ENCODE measurements at places on chromosomes 3 and 15.

- no peak for DNase-seq
Measured at GRCh38 chr3:23518441-23518840, 287.3 kb upstream of the UBE2E1 start.

- DNase-seq, result no peak
Measured at GRCh38 chr3:36446276-36446675, 66.0 kb downstream of the STAC start.

GRCh38 chr3:170869239-170869590 is 780 bp downstream of the RPL22L1 start:
- DNase-seq, result peak; percentile 50

DNA sequence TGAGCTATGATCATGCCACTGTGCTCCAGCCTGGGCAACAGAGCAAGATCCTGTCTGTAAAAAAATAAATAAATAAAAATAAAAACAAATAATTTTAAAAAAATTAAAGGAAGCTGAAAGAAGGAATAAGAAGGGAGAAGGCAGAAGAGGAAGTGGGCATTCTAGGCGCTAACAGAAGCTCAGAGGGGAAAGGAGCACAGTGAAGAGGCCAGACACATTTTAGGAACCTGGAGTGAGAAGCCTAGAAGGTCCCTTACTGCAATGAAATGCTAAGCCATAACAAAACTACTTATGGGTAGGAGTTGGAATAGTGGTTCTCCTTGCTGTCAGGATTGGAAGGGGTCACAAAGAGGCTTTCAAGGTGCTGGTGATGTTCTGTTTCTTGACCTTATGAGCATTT is 64.0 kb downstream of the ITGB5 start:
- no peak for DNase-seq

DNA sequence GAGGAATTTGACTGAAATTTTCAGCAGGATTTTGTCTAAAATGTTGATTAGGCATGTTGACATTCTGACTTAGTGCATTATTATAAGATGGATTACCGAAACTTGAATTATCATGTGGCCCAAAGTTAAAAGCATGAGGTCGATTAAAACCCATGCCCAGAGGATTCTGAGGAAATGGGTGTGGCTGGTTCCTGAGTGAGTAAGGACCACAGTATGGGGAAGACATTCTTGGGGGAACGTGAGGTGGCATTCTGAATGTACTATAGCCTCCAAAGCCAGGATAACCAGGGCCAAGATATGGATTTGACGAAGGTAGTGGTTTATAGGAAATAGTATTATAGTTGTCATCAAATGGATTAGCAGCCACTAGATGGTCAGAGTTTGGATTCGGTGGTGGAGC is 38.7 kb upstream of the DNAAF4 start:
- DNase-seq, result no peak

GRCh38 chr3:128056258-128056657 is 4.0 kb downstream of the SEC61A1 start:
- no peak for DNase-seq

DNA sequence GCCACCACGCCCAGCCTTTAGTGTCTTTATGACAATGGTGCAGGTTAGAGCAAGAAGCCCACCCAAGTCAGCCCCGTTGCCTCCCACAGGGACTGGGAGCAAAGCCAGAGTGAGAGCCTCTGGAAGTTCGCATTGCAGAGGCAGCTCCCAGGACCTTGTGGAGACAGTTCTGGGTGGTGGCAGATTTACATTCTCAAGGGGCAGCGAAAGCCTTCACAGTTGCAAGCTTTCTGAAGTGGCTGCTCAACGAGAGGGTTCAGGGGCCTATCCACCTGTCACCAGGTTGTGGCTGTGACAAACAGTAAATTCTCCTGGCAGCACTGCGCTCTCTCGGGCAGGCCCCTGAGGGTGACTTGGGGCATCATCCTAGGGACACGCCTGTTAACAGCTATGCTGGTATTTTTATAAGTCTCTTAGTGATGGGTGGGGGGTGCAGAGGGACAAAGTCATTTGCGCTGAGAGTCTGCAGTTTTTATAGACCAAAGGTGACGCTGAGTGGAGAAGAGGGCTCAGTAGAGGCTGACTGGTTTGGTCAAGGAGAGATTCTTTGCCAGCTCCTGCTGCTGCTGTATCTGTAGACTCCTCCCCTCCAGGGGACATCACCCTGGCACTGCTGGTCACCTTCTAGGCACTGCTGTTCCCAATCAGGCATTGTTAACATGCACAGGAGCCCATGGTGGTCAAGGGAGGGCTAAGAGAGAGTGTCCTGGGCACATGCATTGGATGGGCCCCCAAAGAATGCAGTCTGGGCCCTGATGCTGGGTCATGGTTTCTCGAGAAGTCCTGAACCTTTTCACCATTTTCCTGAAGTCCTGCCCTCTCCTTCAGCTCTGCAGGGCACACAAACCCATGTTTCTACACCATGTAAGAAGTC is 57.5 kb upstream of the KLF13 start:
- DNase-seq, result no peak

- no peak for DNase-seq
Measured at GRCh38 chr3:145889730-145890129, 271.3 kb downstream of the PLOD2 start.

DNA sequence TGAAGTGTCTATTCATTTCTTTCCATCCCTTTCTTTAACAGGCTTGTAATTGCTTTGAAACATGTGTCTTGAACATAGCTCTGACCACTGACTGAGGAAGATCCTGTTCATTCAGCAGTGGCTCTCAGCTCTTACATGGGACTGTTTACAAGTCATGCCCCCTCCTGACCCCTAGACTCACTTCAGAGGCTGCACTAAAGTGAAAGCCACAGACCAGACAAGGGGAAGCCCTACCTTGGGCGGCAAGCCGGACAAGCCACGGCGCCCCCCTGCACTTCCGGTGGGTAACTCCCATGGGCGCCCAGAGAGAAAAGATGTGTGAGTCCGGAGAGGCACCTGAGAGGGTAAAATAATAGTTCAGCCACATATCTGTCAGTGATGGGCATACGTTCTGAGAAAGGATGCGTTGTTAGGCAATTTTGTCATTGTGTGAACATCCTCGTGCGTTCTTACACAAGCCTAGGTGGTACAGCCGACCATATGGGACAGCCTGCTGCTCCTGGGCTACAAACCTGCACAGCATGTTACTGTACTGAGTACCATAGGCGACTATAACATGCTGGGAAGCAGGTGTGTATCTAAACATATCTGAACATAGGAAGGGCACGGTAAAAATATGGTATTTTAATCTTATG is 116.2 kb downstream of the CHSY1 start:
- peak; percentile 51 for DNase-seq

- DNase-seq, result no peak
Measured at GRCh38 chr3:152943645-152944044, 108.7 kb downstream of the P2RY1 start.

DNA sequence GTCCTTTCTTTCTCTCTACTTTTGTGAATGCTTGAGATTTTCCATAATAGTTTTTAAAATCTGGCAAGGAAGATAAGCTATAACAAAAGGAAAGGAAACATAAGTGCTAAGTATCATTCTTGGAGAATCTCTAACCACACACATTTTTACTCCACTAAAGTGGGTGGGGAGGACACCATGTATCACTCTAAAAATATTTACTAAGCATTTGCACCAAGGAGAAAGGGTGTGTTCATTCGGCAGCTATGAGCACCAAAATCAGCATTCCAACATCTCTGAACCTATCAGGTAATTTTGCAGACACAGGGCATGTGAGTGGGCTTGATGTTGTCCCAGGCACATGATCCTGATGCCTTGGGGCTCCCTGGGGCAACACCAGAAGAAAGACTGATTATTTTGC is 5.5 kb downstream of the B4GALT4 start:
- DNase-seq, result no peak

DNA sequence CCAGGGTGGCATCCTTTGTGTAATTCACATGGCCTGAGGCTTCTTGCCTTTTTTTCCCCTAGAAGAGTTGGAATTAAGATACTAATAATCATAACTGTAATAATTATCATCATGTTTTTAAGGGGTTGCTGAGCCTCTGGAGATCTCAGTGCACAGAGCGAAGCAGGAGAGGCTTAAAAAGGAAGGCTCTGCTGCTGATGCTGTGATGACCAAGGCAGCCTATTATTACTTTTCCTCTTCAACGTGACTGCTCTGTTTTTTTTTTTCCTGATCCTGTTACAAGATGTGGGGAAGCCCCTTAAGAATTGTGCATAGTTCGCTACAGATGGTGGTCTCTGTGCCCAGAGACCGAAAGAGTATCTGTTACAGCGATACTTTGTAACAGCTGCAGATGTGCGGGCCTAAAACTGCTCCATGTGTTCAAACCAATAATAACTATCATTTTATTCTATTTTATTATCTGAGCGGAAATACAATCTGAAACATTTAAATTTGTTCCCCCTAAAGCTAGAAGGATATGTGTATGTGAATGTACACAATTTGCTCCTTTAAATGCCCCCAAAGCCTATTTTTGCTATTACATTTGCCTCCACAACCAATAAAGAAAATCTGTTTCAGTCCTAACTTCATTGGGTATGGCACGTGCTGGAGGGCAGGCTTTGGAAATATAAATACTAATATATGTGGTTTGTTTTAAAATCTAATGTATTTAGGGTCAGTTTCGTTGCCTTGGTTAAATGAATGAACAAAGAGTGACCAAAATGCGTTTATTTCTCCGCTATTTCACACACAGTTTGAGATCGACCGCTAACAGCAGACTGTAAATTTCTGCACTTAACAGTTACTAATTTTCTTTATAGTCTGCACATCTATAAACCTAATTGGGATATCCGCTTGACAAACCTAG is 4.6 kb downstream of the SHOX2 start:
- no peak for DNase-seq

GRCh38 chr15:83565553-83566159 is 88.3 kb upstream of the ADAMTSL3 start:
- peak; percentile 68 for DNase-seq

DNA sequence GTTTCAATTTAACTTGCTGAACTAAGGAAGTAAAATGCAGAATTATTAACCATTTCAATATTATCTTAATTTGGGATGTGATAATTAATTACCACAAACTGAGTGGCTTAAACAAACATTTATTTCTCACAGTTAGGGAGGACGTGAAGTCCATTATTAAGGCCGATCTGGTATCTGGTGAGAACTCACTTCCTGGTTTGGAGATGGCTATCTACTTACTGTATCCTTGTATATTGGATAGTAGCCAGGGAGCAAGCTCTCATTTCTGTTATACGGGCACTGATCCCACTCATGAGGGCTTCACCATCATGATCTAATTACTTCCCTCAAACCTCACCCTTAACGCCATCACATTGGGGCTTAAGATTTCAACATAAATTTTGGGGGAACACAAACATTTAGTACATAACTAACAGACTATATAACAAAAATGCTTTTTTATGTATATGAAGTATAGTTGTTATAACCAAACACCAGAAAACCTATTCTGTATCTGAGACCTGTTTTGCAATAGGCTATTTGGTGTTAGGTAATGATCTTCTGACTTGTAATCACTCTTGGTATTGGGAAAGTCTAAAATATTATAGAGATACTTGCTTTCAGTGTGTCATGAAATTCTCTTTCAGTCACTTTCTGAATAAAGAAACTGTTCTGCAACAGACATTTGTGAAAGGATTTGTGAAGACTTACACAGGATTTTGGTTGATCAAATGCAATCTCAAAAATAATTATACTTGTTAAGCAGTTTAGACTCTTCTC is 4.7 kb upstream of the KPNA4 start:
- DNase-seq, result no peak

DNA sequence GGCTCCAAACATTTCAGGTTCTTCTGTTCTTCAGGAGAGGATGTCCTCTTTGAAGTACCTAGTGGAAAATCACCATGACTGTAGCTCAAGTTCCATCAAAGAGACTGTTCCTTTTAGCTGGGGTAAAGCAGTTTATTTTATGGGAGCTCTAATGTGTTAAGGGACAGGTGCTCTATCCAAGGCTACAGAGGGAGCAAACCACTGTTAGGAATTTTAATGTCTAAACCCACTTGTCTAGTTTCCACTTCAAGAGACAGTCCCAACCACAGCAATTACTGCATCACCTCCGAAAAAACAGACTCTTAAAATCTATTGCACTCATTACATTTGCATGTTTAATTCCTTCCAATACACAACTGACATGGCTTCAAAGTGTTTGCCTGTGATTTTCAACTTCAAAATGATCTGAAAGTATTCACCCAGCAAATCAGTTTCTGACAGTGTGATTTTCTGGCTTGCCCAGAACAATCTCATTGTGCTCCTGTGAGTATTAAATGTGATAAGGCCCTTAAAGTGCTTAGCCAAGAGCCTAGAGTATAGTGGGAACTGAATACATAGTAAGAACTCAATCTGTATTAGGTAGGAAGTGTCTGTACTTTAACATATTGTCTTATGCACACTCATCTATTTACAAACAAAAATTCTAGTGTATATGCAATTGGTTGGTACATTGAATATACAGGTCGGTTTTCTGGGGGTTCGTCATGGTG is 266.5 kb upstream of the CCDC54 start:
- DNase-seq, result no peak

DNA sequence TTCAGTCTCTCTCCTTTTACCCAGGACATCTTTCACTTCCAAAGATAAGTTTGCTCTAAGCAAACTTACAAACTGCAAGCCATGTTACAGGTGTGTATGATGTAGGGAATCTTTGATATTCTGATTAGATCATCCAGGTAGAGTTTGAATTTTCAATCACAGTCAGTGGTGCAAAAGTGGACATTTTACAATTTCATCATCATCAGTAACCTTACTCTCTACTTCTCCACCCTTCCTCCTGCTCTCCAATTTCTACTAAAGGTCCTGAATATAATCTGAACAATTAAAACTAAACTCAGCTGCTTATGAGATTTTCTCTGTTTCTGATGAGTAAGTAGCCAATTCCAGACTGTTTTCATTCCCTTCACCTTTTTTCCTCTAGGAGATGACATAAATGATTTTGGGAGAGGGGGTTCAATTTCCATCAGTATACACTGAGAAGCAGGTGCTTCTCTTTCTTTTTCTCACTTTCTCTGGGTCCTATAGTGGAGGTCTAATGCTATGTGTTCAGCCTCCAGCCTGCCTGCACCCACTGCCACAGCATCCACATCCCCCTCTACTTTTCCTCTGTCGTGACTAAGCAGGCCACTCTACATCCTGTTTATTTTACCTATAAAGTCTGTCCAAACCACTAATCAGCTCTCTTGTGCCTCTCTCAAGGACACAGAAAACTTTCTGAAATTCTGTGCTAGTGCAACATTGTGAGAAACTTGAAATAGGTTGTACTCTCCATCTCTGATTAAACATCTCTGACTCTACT is 27.6 kb downstream of the SUCNR1 start:
- peak; percentile 37 for DNase-seq

DNA sequence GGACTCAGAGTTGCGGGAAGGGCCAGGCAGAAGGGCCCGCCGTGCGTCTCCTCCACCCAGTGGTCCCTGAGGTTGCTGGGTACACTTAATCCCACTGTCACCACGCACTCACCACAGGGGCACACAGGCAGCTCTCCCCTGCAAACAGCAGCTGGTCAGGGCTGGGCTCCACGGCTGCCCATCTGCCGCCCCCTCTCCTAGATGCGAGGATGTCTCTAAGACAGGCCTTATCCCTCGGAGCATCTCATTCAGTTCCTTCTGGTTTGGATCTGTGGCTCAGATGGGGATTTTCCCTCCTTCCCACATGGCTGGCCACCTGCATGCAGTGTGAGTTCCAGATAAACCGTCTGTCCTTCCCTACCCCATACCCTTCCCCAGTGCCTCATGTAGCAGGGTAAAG is 26.3 kb downstream of the MRPS11 start:
- DNase-seq, result no peak
